T-helper 2 cell (primary cell): ENCODE measurements at places on chromosomes 13 and 19.

DNA sequence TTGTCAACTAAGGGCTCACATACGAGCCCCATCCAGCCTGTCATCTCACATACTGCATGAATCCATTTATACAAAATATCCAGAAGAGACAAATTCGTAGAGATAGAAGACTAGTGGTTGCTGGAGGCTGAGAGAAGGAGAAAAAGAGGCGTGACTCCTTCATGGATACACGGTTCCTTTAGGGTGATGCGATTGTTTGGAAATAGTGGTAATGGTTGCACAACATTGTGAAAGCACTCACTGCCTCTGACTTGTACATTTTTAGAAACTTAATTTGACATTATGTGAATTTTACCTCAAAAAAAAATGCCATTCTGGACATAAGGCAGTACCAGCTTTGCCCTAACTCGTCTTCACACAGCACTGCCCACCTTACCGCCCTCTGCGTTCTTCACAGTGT, 27.3 kb downstream of the IGFL1 start:
- no peak for DNase-seq

DNA sequence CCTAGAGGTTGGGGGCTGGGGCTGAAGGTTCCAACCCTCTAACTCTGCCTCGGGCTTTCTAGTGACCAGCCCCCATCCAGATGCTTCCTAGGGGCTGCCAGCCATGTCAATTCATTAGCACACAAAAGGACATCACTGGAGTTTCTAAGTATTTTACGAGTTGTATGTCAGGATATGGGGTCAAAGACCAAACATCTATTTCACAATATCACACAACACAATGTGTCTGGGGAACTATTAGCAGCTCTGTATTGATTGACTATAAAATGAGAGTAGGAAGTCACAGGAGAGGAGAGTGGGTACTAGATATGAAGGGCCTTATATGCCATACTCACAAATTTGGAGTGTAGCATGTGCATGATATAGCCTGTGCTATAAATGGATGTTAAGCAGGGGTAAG, 42.1 kb downstream of the LPAR6 start:
- no peak for DNase-seq

- DNase-seq = no peak
Measured at GRCh38 chr13:101474419-101474957, 22.0 kb downstream of the ITGBL1 start.

- DNase-seq = no peak
Measured at GRCh38 chr19:34236035-34236987, 18.0 kb upstream of the GARRE1 start.

- no peak for DNase-seq
Measured at GRCh38 chr13:25584087-25584486, 212.3 kb downstream of the ATP8A2 start.

DNA sequence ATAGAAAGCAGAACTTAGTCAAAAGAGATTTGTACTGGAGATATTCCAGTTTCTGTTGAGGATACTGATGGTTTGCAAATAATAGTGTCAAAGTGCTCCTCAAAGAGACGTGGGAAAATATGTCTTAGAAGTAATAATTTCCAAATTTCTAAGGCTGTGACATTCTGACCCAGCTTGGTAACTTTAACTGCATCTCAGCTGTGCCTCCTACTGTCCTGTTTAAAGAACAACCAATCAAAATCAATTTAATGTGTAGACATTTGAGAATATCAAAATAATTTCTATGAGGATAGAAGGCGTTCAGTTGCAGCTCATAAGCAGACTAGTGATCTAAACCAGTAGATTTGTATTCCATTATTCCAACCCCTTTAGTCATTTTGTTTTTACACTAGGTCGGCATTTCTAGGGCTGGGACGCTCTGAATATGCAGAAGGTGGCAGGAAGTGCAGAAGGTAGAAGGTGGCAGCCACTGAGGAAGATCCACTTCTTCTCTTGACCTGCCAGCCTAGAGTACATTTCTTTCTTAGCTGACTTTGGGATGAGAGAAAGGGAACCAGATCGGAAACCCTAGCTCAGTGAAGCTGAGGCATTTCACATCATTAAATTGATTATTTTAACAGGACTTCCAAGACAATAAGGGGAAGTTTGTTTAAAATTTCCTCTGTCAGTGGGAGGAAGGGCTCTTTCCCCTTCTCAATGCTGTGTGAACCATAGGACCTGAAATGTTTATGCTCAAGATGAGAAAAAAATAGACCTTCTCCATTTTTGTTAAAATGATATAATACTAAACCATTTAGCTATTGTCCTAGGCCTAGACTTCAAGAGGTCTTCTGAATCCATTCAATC, 67.5 kb downstream of the COL4A1 start:
- DNase-seq = no peak

- DNase-seq = peak; percentile 72
Measured at GRCh38 chr19:34712395-34713261, 21.4 kb upstream of the ZNF181 start.

GRCh38 chr13:47455626-47456025, 545.4 kb downstream of the SUCLA2 start:
- no peak for DNase-seq

DNA sequence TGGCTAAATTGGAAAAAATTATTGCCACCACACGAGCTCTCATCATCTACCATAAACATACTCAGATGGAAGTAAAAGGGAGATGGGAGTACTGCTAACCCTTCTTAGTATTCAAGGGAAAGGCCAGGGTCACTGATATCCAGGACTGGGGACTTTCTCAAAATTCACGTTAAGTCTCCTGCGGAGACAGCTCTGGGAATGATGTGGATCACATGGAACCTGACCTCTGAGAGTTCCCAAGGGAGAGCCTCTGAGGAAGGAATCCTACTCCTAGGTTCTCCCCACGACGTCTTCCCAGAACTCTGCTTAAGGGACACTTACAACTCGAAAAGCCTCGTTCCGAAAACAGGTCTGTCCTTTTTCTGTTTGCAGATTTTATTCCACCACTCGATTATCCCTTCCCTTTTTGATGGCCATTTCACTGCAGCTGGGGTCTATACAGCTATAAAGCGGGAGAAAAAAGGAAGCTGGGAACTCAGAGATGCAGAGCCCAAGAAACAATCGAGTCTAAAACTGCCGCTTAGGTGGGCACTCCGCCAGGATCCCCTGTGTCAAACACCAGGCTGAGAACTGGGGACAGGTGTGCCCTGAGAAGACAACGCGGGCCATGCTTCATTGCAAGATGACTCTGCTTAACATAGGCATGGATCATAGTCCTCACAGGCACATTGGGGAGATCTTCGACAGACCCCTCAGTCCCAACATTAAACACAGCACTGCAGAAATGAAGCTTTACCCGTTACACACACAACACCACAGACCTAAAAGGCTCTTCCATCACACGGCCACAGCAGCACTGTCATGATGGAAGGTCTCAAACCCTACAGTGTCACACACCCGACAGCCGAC, 823 bp upstream of the ZNF567 start:
- no peak for DNase-seq

GRCh38 chr19:2266183-2266993, 10.2 kb upstream of the JSRP1 start:
- DNase-seq = no peak

- DNase-seq = no peak
Measured at GRCh38 chr13:36412736-36413135, 19.6 kb upstream of the CCNA1 start.

GRCh38 chr19:50909240-50910070, 1.7 kb downstream of the KLK4 start:
- DNase-seq = no peak

- no peak for DNase-seq
Measured at GRCh38 chr19:40689339-40690049, 957 bp downstream of the NUMBL start.

- DNase-seq = no peak
Measured at GRCh38 chr19:55245236-55245904, 13.4 kb downstream of the PPP6R1 start.

- no peak for DNase-seq
Measured at GRCh38 chr19:50743537-50743936, 20.4 kb downstream of the CLEC11A start.

DNA sequence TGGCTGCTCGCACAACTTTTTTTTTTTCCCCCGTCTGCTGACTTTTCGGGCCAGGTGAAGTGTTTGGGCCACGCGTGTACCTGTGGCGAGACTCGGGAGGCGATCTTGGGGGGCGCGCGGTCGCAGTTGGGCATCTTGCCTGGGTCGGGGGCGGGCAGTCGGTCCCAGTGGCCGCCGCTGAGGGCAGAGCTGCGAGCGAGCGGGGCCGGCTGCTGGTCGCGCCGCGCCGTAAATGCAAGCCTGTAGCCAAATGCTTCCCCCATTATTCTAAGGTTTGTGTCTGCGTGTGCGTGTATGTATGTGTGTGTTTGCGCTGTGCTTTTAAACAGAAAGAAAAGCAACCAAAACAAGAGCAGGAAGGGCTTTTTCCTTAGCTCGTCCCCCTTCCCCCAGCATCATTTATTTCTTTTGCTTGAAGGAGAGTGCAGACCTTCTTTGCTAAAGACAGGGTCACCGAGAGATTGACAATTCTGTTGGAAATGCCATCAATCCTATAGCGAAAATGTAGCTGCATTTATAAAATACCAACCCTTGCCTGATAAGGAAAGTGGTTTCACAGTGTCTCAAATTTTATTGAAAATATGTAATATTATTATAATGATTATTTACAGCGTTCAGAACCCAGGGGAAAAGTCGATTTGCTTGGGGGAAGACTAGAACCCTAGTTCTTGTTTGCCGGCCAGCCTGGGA, 143.2 kb upstream of the ZNF536 start:
- no peak for DNase-seq

GRCh38 chr19:14053500-14053899, 8.4 kb downstream of the PALM3 start:
- DNase-seq = no peak

GRCh38 chr13:77523834-77524728, 11.4 kb upstream of the SCEL start:
- no peak for DNase-seq

DNA sequence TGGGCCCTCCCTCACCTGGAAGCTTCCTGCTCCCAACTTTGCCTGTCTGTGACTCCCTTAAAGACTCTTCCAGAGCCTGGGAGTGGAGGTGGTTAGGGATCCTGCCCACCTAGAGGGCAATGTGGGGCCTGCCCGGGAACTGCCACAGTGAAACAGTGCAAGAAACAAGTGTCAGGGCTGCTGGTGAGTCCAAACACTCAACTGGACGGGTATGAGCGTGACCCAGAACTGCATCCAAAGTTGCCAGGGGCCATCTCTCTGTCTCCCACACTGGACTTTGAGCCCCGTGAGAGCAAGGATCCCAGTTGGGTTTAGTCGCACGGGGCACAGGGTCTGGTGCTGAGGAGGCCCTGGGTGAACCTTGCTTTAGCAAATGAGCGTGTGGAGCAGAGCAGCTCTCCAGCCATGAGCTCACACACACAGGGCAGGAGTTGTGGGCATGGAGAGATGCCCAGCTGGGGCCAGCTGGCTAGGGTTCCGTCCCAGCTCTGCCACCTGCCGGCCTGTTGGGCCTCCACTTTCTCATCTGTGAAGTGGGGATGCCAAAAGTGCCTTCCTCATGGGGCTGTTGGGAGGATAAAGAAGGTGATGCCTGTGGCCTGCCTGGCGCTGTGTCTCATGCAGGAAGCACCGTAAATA, 2.8 kb upstream of the NUMBL start:
- no peak for DNase-seq

DNA sequence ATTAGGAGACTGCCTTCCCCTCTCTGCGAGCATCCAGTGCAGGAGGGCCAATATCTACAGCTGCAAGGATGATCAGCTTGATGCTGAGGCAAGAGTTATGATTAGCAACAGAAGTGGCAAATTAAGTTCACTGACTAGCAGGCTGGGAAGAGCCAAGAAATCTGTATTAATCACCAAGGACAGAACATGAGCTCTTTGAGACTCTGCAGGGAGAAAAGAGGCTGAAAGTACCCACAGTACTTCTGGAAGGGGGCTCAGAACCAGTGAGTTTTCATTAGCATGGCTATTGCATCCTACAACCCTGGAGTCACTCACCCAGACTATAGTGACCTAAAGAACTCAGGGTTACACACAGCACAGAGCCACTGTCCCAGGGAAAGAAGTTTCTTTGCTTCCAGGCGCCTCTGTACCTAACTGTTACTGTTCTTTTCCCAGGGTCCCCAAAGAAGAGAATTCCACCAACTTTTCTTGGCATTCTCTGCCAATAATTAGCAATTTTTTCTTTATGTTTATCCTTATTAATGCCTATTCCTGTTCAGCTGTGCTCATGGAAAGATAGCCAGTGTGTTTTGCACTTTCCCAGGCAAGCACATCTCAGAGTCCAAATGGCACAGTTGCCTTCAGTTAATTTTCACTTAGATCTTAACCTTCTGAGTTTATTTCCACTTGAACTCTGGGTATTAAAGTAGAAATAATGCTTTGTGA, 25.8 kb upstream of the MEDAG start:
- no peak for DNase-seq

- DNase-seq = no peak
Measured at GRCh38 chr19:30848636-30849425, 476.6 kb downstream of the ZNF536 start.

DNA sequence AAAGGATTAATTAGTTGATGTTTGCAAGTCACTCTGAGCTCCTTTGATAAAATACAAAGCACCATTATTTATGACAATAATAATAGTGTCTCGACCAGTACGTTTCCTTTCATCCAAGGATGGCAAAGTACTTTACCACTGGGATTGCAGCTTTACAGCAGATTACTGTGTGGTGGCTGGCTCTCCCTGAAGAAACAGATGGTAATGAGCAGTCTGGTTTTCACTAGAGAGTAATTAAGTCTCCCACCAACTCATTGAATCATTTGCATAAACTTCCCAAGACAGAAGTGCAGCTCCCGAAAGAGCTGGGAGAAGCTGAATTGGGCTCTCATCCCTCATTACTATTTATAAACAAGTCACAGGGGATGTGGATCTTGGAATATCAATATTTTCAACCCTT, 48.7 kb downstream of the KLF5 start:
- no peak for DNase-seq

DNA sequence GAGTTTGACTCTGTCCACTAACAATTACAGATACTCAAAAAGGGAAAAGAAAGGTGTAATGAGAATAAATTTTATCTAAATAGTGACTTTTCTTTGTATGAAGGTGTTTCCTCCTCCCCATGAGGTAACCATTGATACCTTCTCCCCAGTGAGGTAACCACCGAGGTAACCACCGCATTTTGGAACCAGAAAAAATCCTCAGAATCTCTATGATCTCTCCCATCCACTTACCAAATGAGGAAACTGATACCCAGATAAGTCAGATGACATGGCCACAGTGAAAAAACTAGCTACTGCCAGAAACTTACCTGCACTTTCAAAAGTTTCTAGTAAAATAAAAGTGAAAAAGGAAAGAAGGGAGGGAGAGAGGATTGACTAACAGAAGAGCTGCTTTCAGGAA, 124.0 kb upstream of the FNDC3A start:
- DNase-seq = no peak

- no peak for DNase-seq
Measured at GRCh38 chr13:94667190-94667589, 45.2 kb downstream of the SOX21 start.

GRCh38 chr13:86541461-86541860, 742.2 kb upstream of the SLITRK6 start:
- DNase-seq = no peak

DNA sequence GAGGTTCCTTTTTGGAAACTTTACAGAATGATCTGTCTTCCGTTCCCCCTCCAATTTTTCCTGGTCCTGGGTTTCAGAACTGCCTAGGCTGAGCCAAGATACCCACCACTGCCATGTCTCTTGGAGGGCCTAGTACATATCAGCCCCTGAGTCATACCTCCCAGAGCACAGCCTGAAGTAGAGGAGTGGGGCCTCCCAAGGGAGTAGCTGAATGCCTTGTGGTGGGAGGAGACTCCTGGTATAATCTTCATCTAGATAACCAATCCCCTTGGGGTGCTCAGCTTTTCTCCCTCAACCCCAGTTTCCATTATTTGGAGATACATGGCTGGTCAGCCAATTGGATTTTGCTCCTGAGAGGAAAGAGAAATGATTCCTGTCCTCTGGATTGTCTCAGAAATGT, 30.3 kb downstream of the ZNF763 start:
- no peak for DNase-seq

- DNase-seq = no peak
Measured at GRCh38 chr19:15285896-15286591, 46.3 kb downstream of the BRD4 start.
